NCI-H2107 (cell line): ENCODE measurements at places on chromosomes 6 and 20.

GRCh38 chr6:127182501-127182900, 64.0 kb downstream of the RSPO3 start:
- DNase-seq: no peak

DNA sequence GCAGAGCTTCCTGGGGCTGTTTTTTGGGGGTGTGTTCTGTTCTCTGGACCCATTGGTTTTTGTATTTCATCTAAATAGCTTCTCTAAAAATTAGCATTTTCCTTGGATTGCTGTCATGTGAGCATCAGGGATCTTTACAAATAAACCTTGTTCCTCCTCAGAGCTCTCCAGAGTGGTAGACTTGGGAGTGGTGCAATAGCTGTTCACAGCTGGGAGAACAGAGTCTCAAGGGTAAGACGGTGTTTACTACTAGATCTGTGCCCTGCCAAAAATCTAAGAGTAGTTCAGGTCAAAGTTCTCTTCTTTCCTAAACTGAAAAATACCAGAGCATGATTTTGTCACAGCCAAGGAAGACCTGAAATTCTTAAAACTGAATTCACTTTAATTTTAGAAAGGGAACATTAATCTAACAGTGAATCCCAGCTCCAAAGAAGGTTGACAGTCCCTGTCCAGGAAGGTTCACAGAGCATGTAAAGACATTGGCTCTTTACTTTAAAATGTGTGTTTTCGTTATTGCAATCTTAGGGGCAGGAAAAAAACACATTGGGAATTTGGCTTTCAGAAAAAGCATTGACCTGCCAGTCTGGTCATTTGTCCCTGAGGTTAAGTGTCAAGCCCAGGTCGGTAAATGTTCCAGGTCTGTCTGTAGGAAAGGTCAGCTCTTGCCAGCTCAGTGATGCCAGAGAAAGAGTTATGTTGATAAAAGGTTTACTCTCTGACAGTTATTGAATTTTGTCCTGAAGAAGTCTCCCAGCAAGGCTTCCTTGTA, 43.3 kb downstream of the VAPB start:
- no peak for DNase-seq

DNA sequence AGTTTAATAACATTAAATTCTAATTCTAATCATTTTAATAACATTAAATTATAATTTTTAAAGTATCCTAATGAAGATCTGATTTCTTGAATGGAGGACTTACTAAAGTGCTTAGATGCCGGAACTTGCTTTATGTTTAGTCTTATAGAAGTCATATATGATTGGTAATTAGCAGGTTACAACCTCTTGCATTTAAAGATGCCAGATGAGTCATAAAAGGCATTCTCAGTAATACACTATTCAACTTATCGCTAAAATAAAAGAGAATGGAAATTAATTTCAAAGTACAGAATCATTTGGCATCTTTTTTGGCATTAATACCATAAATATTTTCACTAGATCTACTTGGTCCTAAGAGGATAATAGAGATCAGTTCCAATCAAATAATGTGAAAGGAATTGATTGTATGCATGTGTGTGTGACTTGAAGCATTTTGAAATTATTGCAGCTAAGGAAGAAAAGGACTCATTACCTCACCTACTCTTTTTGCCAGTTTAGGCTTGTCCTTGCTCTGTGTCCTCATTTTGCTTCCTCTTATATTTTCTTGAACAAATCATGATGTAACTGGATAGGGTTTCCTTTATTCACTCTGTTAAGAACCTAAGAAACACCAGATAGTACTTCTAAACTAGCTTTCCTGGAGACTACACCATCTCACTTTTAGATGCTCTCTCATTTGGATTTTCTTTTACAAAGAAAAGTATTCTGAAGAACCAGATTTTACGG, 2.7 kb downstream of the COL21A1 start:
- no peak for DNase-seq

GRCh38 chr20:37941332-37941731, 38.4 kb downstream of the VSTM2L start:
- DNase-seq: no peak

- no peak for DNase-seq
Observed at GRCh38 chr6:137646484-137646883, 152.3 kb upstream of the OLIG3 start.

DNA sequence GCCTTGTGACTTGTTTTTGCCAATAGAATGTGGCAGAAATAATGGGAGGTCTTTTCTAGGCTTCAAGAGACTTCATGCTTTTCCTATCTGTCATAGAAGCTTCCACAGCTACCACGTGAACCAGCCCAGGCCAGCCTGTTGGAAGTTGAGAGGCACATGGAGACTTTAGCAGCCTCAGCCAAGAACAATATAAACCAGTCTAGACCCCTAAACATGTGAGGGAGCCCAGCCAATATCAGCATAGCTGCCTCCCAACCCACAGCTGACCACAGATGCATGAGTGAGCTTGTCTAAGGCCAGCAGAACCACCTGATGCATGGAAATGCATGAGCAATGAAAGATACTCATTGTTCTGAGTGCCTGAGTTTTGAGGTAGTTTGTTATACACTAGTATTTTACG, 540.7 kb upstream of the BTBD3 start:
- DNase-seq: no peak

DNA sequence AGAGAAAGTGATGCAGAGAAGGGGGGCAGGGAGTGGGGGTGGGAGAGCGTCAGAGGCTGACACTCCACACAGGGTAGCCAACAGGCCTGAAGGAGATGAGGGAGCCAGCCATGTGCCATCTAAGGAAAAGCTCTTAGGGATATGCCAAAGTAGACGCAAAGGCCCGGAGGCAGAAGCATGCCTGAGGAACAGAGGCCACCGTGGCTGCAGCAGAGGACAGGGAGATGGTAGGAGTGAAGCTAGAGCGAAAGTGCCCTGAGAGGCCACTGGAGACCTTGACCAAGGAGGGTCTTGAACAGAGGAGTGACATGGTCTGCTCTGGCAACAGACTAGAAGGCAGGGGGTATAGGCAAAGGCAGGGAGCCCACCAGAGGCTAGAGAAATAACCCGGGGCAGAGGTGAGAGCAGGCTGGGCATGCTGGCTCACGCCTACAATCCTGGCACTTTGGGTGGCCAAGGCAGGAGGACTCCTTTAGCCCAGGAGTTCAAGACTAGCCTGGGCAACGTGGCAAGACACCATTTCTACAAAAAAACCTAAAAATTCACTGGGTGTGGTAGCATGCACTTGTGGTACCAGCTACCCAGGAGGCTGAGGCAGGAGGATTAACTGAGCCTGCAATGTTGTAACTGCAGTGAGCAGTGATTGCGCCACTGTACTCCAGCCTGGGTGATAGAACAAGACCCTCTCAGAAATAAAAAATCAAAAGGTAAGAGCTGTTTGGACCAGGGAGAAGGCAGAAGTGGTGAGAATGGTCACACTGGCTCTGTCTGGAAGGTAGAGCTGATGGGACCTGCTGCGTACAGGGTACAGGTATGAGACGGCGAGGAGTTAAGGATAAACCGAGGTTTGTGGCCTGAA, 6.3 kb downstream of the RRBP1 start:
- DNase-seq: no peak

- no peak for DNase-seq
Observed at GRCh38 chr20:50339466-50339901, 148.9 kb downstream of the CEBPB start.

DNA sequence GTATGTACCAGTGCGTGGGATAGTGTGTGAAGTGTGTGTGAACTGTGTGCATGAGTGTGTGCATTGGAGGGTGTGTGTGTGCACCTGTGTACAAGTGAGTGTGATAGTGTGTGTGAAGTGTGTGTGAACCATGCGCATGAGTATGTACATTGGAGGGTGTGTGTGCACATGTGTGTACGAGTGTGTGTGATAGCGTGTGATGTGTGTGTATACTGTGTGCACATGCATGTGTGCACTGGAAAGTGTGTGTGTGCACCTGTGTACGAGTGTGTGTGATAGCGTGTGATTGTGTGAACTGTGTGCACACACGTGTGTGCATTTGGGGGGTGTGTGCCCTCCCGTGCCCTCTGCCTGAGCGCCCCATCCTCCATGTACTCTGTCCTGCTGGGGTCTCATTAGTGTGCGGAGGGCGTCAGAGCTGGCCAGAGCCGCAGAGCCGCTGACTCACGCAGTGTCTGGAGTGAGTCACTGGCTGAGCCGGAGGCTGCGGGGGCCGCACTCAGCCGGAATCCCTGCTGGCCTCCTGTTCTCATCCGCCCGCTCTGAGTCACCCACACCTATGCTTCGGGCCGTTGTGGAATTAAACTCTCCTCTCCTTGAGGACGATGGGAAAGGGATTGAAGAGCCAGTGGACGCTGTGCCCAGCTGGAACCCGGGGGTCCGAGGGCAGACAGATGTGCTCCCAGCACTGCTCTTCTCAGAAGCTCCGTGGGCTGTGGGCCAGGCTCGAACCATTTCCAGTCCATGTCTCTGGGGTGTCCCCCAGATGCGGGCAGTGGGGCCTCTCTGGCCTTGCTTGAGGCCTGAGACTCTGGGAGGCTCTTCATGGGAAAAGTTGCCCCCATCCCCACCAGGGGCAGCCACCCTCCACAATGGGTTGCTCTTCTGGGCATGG, 27.3 kb upstream of the STX16 start:
- no peak for DNase-seq
